Activated T-helper 1 cell treated with anti-CD3 and anti-CD28 coated beads, Interleukin-12 subunit alpha, Interleukin-12 subunit beta, Interleukin-2, Interleukin-4 antibody, amounts not matched to agents 30 ng/mL and 10 ng/mL and 1 ng/mL, durations not matched to agents 14 hours and 24 hours and 36 hours (primary cell): ENCODE measurements at places on chromosomes 3 and 15.

- peak; percentile 31 for DNase-seq
These were observed 32.5 kb downstream of the PARP15 start for GRCh38 chr3:122609798-122610559.

DNA sequence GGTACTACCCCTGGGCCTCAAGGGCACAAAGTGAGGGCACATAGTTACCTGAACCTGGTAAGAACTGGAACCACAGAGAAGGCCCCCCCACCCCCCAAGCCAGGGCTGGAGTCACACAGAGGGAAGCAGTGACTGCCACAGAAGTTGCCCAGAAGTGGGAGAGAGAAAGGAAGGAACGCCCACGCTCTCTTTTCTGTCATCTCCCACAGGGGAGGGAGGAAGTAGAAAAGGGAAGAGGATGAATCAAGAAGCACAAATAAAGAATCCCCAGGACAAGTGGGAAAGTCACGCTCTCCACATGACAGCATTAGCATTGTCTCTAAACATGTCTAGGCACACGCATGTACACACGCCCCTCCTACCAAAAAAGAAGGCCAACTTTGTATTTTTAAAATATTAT is 114.7 kb upstream of the FRMD4B start:
- no peak for DNase-seq

- DNase-seq, result no peak
These were observed 68.8 kb downstream of the PLOD2 start for GRCh38 chr3:146092230-146092629.

GRCh38 chr15:41331281-41331680 is 1.1 kb downstream of the OIP5 start:
- DNase-seq, result no peak

DNA sequence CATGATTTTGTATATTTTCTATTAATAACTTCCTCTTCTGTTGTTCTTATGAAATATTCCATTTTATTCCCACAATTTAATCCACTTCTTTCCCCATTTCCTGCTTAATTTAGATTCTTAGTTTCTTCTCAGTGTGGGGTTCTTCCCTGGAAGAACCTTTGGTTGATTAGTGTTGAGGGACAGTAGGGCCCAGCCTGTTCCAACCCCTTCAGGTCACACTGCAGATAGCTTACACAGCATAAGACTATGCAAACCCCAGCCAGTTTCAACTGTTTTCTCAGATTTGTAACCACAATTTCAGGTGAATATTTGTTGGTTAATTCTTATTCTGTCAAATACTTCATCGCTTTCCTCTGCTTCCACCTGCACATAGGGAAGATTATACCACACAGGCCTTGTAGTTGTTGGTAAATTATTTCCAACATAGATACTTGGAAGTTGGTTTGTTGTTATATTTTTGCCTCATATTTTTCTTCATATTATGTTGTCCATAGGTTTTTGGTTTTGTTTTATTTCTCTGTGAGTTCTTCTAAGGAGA is 34.7 kb downstream of the AADACL2 start:
- DNase-seq, result no peak

DNA sequence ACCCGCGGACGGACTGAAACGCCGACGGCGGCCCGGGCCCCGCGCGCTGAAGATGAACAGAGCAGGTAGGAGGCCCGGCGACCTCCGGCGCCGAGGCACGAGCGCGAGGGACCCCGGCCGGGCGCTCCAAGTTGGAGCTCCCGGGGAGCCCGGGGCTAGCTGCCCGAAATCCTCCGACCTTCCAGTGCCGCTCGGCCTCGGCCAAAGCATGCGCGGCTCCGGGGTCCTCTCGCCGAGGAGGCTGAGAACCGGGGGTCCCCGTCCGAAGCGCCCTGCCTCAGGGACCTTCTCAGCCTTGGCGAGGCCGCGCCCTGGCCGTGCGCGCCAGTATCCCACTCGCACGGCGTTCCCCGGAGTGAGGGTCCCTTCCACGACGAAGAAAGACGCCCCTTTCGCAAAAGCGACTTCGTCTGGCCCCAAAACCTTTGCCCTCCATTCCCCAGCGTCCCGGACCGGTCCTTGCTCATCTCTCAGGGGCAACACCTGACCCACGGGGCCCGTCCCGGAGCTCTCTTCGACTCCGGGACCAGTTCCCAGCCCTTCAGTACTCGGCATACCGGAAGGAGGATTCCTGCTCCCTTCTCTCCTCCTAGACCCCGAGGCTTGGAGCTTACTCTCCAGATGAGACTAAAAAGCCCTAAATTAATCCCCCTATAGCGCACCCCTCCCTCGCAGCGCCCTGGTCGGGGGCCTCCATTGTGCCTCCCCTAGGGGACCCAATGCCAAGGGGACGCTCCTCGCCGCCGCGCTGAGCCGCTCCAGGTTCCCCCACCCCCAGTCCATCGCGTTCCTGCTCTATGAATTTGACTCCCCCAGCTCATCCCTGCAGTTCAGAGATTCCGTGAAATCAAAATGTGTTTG is 7.7 kb upstream of the FGD5 start:
- no peak for DNase-seq

DNA sequence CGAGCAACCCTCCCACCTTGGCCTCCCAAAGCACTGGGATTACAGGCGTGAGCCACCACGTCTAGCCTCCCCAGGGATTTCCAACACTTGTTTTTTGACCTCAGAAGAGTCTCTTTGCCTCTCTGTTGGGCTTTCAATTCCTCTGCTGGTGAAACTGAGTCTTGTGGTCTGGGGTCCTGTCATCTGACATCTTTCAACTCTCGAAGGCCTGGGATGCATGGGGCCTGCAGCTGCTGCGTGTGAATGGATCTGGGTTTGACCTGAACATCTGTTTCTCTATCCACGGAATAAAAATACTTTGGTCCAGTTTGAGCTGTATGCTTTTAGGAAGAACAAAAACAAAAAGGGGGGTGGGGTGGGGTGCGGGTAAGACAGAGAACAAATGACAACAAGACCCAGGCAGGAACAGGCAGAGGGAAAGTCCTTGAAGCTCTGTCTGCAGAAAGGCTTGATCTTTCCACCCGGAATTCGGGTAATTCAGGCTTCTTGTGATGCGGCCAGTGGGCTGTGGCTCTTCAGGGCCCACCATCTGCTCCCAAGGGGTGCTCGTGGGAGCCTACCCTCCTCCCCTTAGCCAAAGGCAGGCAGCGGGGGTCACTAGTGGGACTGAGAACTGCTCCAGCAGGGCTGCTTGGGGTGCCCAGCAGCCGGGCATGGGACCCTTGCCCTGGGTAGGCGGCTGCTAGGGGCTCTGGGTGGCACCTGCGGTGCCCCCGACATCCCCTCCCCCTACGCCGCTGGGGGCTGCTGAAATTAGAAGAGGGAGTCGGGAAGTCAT is 71.5 kb downstream of the SLC12A8 start:
- DNase-seq, result no peak

- no peak for DNase-seq
These were observed 29.9 kb upstream of the FLNB start for GRCh38 chr3:57978316-57978715.

DNA sequence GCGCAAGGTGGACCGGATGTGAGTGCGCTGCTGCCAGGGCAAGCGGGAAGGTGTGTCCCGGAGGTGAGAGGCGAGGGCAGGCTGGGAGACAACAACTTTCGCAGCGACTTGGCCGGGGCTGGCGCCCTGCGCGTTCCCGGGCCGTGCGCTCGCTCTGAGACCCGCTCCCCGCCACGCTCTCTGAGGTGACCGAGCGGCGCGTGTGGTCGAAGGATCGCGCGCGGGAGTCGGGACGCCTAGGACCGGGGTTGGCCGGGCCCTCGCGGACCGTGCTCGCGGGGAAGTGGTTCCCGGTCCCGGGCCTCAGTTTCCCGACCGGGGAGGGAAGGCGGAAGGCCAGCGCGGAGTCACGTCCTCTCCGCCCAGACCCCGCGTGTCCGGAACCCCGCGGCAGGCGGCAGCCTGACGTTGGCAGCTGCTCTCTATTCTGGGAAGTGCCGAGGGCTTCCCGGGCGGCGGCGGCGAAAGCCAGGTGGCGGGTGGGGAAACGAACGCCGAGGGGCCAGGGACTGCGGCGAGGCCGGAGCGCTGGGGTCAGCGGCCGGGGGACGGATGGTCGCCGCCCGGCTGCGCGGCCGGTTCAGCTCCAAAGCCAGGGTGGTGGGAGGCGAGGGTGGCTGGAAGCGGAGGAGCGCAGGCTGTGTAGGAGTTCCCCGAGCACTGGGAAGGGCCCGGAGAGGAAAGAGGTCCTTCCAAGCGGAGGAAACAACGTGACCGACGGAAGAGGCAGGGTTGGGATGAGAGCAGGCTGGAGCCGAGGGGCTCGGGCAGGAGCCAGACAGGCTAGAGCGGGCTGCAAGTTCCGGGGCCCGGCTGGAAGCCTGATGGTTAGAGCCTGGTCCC is 1.0 kb upstream of the IGF2BP2 start:
- DNase-seq, result peak; percentile 31

GRCh38 chr15:57375827-57376695 is at the start of gene CGNL1:
Gene CGNL1 (plus strand): TSS chr15:57376505. CDS start chr15:57438000, 61,495 bp downstream.
- DNase-seq, result no peak

- DNase-seq, result peak; percentile 31
These were observed 68.2 kb downstream of the RAB7A start for GRCh38 chr3:128794067-128794768.

GRCh38 chr15:99427668-99428361 is 138.0 kb upstream of the MEF2A start:
- no peak for DNase-seq

DNA sequence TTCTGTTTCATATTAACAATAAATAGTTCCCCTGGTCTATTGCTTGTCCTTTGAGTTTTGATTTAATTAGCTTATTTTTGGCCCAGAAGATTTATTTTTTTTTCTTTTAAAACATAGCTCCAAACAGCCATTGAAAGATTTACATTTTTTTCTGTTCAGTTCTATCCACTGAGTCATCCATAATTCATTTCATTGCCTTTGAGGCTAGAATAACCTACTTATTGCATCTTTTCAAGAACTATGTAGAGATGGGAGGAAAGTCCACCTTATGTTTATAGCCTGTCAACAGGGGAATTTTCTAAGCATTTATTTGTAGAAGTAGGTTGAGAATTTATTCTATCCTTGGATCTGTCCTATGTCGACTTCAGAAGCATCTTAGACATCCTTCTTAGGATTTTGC is 53.4 kb upstream of the CHD2 start:
- DNase-seq, result no peak

DNA sequence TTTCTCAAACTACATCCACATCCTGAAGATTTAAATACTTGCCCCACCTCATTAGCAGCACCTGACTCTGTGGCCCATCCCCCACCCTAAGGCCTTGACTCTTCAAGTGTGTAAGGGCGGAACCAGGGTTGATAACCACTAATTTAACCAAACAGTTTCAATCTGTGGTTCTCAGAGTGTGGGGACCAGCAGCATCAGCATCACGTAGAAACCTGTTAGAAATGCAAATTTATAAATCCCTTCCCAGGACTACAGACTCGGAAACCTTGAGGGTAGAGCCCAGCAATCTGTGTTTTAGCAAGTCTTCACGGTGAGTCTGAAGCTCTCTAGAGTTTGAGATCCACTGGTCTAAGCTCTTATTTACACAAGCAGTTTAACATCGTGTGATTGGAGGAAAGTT is 12.4 kb downstream of the GNB4 start:
- DNase-seq, result no peak

- DNase-seq, result no peak
These were observed 29.5 kb upstream of the TSEN2 start for GRCh38 chr3:12454816-12455121.

GRCh38 chr15:57223345-57223744 is 153.0 kb upstream of the CGNL1 start:
- DNase-seq, result no peak

DNA sequence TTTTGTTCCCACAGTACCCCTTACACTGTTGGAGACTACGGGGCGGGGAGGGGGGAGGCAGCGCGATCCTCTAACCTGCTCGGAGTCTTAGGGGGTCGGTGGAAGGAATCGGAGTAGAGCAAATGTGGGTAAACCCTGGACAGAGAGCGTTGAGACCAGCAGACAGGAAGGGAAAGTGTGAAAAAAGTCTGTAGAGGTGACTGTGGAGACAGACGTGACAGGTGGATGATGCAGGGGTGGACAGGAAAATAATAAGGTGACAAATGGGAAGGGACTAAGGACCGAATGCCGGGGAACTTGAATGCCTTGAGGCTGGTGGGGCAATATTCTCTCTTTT is 424 bp downstream of the EAF2 start:
- no peak for DNase-seq

DNA sequence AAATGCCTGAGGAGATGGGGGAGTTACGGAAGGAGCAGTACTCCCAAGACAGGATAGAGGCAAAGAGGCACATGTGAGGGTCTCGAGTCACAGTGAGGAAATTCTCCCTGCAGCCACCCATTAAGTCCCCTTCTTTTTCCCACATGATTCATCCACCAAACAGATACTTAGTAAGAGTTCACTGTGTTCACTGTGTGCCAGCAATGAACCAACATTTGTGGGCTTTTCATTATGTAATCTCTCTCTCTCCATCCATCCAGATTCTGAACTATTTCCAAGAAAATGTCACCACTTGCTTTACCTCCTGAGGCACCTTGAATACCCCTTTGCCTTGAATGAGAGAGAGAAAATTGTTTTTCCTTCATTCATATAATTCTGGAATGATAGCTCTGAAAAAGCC is 24.6 kb upstream of the LRRFIP2 start:
- no peak for DNase-seq

- DNase-seq, result no peak
These were observed 99.0 kb downstream of the MEGF11 start for GRCh38 chr15:66154581-66154980.
